ENCODE measurements at places on chromosomes 16 and 17.

DNA sequence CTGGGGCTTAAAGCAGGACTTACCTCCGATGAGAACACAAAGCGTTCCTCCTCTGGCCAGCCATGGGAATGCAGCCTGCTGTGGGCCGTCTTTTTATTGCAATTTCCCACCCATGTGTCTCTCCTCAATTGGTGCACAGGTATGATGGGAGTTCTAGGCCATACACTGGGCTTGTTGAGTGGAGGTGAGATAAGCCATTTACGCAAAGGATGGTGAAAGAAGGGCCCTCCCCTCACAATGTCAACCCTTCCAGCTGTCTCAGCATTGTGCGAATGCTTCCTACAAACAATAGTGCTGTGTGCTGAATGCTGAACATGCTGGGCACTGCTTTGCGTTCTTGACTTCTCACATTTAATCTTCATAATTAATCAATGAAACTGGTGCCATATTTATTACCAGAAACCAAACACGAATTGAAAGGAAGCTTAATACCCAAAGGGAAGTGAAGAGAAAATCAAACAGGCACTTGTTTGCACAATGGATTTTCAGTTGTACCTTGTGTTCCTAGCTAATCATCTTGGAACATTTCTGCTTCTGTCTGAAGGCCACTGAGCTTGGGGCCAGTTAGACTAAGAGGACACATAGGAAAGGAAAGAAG lies at the start of gene GP2:
Gene GP2 (minus strand): TSS at position 70 of the 598 bp plus-strand sequence. CDS start 1,082 bp downstream, outside the sequence.
- DNase-seq: no peak

GRCh38 chr17:2545393-2545792 lies 33.7 kb upstream of the METTL16 start:
- no peak for DNase-seq

- peak; percentile 70 for DNase-seq
These were observed at the start of gene MPG for GRCh38 chr16:77807-78443. MPG (plus strand) TSS chr16:78225; CDS start chr16:78310, 85 bp downstream.

DNA sequence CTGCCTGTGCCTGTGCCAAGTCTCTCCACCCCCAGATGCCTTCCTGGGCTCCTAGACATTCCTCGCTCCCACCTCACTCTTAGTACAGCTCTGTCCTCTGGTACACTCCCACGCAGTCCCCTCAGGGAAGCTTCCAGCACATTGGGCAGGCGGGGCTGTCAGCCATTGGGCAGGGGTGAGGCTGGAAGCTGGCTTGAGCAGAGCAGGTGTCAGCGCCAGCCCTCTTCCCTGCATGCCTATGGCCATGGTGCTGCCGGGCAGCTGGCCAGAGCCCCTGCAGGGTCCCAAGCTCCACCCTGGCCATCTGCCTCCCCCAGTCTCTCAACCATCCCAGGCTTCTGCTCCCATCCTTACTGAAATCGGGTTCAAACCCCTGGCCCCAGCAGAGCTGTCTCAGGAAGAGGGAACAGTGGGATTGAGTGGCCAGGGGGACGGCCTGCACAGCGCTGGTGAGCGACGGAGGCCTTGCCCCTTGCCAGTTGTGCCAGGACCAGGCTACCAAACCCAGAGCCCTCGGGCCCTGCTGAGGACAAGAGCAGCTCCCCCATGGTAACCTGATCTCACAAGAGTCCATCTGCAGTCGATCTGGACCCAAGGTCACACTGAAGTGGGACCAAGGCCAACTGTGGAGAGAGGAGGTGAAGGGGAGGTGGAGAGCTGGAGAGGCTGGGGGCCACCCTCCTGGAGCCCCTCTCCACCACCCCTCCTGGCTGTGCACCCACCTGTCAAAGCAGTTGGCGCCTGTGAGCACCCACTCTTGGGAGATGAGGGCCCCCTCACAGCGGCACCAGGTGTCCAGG lies 2.4 kb upstream of the B9D1 start:
- no peak for DNase-seq

GRCh38 chr16:84141143-84141670 lies 3.8 kb downstream of the HSDL1 start:
- no peak for DNase-seq

DNA sequence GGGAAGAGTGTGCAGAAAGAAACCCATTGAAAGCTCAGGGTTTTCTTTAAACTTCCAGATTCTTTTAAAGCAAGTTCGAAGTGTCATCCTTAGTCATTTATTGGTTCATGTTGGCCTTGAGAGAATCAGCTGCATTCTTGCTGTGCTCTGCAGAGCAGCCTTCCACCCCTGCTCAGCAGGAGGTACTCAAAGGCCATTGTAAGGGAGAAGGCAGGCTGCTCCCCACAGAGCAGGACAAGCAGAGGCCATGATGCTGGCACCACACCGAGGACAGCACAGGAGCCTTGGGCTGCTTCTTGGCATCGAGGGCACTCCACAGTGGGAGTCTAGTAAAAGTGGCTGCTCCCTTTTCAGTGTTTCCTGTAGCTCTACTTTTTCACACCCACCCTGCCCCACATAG lies 29.6 kb downstream of the NMT1 start:
- DNase-seq: no peak

- DNase-seq: peak; percentile 63
These were observed 99.4 kb upstream of the CHMP6 start for GRCh38 chr17:80892019-80892855.

- no peak for DNase-seq
These were observed 155.1 kb downstream of the C16orf95 start for GRCh38 chr16:87161822-87162676.

All from stimulated activated CD8-positive, alpha-beta memory T cell treated with anti-CD3 and anti-CD28 coated beads, Interleukin-7, amount 100 ng/mL, for 1 hour (primary cell).